ENCODE measurements at places on chromosomes 4 and X.

DNA sequence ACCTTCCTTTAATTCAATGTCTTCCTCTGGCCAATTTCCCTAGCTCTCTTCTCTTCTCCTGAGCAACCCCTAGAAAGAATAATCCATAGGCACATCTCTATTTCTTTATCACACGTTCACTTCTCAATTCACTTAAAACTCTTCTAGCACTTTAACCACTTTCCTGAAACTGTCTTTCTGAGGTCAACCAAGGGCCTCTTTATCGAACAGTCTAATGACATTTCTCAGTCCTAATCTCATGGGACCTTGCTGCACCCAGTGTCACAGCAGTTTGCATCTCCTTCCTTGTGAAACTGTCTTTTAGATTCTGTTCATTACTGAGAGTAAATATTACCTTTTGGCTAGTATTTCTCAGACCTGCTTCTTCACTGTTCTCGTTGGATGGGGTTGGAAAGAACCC, 285.3 kb upstream of the RASGEF1B start:
- no peak for DNase-seq

GRCh38 chr4:110287130-110287529, 88.7 kb upstream of the ELOVL6 start:
- DNase-seq = no peak

DNA sequence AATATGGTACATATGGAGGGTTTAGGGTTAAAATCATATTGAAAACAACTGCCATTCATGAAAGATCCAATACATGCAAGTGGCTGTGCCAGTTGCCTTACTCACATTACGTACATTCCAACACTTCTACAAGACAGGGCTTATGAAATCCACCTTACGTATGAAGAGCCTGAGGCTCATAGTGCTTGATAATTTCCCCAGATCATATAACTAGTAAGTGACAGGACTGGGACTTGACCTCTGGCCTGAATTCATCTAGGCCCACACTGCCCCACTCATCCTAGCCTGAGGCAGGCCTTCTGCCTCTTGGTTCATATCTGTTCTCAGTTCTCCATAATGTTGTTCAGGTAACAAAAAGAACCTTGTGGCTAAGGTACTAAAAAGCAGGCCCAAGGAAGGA, 226.3 kb downstream of the FGF13 start:
- DNase-seq = no peak

DNA sequence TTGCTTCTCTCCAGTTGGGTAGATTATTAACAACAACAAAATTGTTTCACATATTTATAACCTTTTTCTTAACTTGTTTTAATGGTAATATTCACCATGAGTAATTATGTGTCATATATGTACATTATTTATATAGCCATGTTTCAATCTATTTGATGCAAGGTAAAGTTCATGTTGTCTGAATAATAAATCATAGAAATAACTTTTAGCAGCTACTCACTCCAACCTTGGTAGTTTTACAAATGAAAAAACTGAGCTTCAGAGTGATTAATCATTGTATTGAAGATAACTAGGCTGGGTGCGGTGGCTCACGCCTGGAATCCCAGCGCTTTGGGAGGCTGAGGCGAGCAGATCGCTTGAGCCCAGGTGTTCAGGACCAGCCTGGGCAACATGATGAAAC, 46.0 kb downstream of the TMA16 start:
- DNase-seq = no peak

- no peak for DNase-seq
Measured at GRCh38 chr4:142104041-142104440, 467.7 kb downstream of the IL15 start.

DNA sequence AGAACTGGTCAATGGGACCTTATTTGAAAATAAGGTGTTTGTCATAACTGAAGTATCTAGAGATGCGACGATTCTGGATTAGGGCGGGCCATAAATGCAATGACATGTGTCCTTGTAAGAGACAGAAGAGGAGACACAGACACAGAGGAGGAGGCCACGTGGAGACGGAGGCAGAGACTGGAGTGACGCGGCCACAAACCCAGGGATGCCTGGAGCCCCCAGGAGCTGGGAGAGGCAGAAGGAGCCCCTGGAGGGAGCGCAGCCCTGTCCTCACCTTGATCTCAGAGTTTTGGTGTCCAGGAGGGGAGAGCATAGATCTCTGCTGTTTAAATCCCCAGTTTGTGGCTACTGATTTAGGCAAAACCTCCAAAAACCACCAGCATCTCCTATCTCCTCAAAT, 5.0 kb downstream of the GTPBP6 start:
- DNase-seq = no peak

DNA sequence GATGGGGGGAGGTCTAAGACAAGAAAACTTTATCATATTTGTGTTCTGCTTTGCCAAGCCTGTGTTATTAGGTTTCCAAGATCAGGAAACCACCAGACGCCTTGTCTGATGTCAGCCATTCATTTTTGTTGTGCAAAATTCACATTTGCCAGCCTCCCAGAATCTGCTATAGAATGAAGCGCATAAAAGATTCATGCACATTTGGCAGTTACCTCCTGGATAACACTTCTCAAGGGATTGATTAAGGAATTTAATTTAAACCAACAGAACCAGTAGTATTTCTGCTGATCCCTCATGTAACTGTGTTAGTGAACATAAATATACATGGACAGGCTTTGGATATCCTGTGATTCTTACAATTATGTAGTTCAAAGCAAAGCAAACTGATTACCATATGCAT, 187.9 kb downstream of the COMMD8 start:
- no peak for DNase-seq

GRCh38 chrX:37781814-37782213, 2.0 kb downstream of the CYBB start:
- DNase-seq = no peak

- no peak for DNase-seq
Measured at GRCh38 chr4:58776627-58777026, 1666.4 kb upstream of the IGFBP7 start.

GRCh38 chrX:21800344-21800770, 39.1 kb upstream of the MBTPS2 start:
- no peak for DNase-seq

GRCh38 chrX:23662853-23663252, 4.4 kb upstream of the PRDX4 start:
- DNase-seq = no peak

- no peak for DNase-seq
Measured at GRCh38 chrX:148498067-148498466, 2.4 kb upstream of the AFF2 start.
